Cortex of kidney (tissue), 1 donor: ENCODE measurements at places on chromosomes 1 and 21.

DNA sequence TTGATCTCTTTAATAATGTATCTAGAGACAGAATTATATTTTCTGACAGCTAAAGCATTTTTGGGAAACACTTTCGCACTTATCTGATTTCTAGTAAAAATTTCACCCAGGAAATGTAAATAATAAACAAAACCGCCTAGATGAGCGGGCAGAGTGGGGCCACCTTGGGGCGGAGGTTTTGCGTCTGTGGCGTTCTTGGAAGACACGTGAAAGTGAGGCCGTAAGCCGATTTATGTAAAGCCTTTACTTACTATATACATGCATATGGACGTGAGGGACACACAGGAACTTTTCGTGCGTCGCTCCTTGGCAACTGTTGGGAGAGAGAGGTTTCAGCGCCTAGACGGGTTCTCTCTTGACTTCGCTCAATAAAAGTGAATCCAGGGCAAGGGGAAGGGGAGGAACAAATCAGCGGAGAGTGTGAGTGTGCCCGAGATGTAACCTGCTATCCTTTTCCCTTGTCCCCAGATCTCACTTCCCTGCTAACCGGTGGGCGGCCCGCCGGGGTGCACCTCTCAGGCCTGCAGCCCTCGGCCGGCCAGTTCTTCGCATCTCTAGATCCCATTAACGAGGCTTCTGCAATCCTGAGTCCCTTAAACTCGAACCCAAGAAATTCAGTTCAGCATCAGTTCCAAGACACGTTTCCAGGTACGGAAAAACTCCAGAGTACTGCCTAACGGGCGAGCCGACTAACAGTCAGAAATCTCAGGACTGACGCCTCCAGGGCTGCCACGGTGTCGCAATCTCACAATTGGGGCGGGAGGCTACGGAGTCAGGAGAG is 1.7 kb downstream of the HLX start:
- no peak for DNase-seq

- DNase-seq = no peak
Observed at GRCh38 chr1:207713529-207713928, 38.3 kb upstream of the CD46 start.

GRCh38 chr1:209023790-209024189 is 559.7 kb upstream of the CAMK1G start:
- no peak for DNase-seq

GRCh38 chr1:2617971-2618470 is 14.8 kb downstream of the MMEL1 start:
- no peak for DNase-seq

DNA sequence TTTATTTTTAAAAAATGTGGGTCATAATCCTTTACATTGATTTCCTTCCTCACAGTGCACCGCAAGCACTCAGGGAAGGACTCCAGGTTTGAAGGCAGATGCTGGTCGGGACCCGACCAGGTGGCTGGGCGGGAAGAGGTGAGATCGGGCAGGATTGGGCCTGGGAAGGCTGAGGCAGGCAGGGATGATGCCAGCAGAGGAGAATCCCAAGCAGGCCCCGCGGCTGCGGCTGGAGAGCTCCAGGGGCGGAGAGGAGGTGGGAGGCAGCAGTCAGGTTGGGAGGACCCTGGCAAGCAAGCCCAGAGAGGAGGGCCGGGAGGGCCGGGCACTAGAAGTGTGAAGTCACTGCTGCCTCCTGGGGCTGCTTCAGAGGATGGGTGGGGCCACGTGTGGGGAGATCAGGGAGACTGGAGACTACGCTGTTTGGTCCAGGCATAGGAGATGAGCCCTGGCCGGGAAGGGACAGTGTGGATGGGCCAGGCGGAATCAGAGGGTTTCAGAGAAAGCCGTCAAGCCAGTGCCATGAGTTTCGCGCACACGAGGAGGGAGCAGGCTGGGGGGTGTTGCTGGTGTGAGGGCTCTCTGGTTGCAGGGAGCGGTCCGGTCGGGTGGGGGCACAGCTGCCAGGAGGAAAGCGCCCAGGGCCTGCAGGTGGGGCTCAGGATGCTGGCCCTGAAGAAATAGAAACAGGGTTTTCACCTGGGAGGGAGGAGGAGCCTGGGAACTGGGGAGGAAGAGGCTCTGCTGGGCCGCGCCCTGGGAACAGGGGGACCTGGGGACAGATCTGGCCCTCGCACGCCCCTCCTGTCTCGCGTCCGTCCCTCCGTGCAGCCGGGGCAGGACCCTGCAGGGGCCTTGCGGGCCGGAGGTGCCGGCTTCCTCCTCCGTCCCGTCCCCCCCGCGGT is 888 bp upstream of the COL18A1 start:
- DNase-seq = no peak

- DNase-seq = no peak
Observed at GRCh38 chr1:184191181-184191621, 139.7 kb downstream of the TSEN15 start.

DNA sequence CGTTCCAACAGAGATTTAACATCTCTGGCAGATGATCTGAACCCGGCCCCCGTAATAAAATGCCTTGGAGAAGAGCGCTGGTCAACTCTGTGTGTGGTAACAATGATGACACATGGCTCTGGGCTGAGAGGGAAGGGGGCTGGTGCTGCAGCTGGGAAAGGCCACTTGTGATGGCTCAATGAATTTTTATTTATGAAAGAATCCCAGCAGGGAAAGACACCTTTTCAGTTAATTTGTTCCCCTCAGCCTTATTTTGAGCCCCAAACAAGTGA is 59.4 kb downstream of the SYT6 start:
- no peak for DNase-seq
